Kasumi-1 (cell line): ENCODE measurements at places on chromosomes 7 and 10.

- DNase-seq: peak; percentile 66
Observed at GRCh38 chr10:42866115-42866995, 83.8 kb downstream of the BMS1 start.

GRCh38 chr10:11293332-11293731 is 275.7 kb downstream of the CELF2 start:
- DNase-seq: no peak

DNA sequence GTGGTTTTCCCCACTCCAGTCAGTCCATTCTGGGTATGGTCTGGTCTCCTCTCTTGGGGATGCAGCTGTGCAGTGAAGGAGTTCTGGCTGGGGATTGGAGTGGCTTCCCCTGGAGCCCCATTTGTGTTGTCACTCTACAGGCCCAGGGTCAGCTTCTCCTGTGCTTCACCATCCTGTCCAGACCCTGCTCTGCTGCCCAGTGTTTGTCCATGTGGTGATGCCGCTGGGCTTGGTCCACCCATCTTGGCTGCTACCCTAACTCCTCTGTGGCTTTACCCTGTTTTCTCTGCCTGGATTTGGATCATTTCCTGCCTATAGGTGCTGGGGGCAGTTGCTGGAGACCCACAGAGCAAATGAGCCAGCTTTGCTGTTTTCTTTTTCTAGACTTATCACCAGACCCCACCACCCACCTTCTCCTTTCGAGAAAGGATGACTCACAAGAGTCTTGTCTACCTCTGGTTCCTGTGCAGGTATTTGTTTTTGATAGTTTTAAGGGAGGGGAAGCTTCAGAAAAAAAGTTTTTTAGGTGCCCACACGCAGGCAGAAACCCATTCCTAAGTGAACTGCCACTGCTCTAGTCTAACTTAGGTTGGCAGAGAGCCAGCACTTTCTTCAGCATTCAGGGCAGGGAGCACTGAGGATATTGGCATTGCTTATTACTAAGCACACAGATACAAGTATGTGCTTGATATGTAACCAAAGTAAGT is 8.5 kb downstream of the ZDHHC16 start:
- DNase-seq: no peak

- no peak for DNase-seq
Observed at GRCh38 chr7:35448486-35448885, 194.6 kb upstream of the TBX20 start.

DNA sequence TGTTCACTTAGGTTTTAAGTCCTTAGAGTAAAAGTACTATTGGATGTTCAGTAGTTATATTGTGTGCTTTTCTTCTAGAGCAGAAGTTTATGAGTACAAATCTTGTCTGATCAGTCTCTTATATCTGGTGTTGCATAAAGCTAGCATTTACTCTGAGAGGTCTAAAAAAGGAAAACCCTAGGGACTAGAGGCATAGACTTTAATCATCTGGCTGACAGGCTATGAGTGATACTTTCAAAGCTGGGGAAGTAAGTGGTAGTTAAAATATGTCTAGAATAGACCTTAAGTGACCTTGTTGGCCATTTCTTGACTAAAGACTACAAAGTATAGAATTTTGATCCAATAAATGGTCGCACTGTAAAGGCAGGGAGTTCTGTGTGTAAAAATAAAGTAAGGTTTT is 32.9 kb upstream of the PHYHIPL start:
- DNase-seq: no peak

DNA sequence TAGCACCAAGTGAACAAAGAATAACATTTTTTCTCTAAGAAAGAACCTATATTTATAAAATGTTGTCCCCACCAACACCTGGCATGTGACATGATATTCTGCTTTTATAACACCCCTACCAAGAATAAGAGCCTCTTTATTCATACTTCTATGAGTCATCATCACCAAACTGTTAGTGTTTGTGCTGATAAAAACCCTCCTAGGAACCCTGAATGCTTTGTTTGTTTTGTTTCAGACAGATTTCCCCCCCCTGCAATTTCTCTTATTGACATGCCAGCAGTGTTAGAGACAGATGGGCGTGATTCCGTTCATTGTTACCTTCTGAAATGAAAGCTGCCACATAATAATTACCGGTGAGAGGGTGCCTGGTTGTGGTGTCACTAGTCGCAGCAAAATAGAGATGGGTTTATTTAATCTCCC is 651.1 kb downstream of the SORCS1 start:
- DNase-seq: no peak

- DNase-seq: no peak
Observed at GRCh38 chr10:130929422-130930325, 381.8 kb downstream of the TCERG1L start.

DNA sequence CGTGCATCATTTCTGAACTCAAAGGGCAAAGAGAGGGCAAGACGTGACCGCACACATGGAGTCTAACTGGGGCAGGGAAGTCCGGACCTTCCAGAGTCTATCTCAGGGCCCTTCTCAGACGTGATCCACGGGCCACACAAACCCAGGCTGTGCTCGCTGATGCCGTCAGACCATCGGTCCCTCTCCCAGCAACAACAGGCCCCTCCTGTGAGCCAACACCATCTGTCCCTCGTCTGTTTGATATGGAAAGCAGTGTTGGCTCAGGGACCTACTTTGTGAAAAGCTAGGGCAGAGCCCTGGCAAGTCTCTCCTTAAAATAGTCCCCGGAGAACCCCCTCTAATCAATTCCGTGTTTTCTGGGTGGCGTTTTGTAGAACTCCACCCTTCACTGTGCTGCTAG is 208.8 kb downstream of the TCERG1L start:
- no peak for DNase-seq

GRCh38 chr7:16646472-16647072 is 591 bp downstream of the BZW2 start:
- peak; percentile 6 for DNase-seq

GRCh38 chr10:104582602-104582951 is 58.5 kb upstream of the SORCS3 start:
- DNase-seq: no peak

DNA sequence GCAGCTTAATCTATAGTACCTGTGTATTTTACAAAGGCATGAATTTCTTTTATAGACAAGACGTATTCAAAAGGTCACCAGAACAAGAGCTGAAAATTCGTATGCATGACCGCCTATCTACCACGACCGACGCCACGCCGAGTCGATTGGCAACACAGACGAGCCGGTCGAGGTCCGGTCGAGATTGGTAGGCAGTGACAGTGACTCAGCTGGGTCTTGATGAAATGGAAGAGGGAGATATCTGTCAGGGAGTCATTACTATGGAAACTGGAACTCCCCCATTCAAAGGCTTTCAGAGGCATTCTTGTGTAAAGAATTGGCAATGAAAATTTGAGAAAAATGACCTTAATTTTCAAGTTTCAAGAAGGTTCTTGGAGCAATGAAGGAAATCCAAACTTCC is 2.1 kb downstream of the ATP5MK start:
- DNase-seq: no peak
